ENCODE measurements at places on chromosomes 3 and 15. TPM values are rescaled to one million over a fixed set of nuclear protein-coding genes. Genes with fewer than 3 reads are reported as not detected.
A peak's percentile ranks its signal among the peaks of the same experiment; 100 is the strongest.

DNA sequence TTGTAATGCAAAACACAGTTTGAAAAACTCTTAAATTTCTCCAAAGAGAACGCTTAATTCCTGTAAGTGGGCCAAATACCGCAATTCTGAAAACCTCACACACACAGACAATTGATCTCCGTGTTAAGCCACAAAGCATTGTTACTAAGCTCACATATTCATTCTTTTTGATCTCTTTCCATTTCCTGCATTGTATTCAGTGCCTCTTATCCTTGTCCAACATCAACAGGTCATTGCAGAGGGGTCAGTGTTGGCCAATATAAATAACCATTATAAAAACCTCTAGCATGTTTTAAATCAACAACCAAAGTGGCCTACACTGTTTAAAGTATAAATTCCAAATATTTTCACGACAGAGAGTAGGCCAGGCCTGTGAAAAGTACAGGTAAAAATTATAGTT is 171.1 kb downstream of the PDZRN3 start:
- DNase-seq: no peak

DNA sequence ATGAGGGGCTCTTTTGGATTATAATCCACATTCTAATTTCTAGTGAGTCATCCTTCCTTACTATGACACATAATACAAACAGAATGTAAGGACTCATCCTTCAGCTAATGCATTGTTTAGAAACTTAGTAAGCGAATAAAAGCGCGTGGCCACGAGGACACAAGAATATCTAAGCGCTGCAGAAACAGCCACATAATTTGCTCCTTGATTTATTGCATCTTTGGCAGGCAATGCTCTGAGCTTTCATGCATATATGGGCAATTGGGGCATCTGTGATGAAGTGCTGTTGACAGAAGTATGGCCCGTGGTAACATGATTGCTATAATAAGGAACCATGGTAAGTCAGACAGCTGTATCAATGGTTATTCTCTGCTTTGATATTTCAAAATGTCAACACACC is 191.3 kb upstream of the ZNF385D start:
- no peak for DNase-seq

- peak; percentile 38 for DNase-seq
Measured at GRCh38 chr3:51933471-51934138, 8.1 kb downstream of the RRP9 start.

GRCh38 chr15:25678500-25678855 is 184.6 kb downstream of the ATP10A start:
- DNase-seq: no peak

- no peak for DNase-seq
Measured at GRCh38 chr3:71262364-71263265, 320.9 kb downstream of the FOXP1 start.

- no peak for DNase-seq
Measured at GRCh38 chr3:31709005-31709404, 176.3 kb downstream of the STT3B start.

The RARRES1 gene
- total RNA-seq: 8.4 TPM

The TM4SF4 gene
- total RNA-seq: 473 TPM
